NCI-H82 (cell line): ENCODE measurements at places on chromosomes 4 and X.

DNA sequence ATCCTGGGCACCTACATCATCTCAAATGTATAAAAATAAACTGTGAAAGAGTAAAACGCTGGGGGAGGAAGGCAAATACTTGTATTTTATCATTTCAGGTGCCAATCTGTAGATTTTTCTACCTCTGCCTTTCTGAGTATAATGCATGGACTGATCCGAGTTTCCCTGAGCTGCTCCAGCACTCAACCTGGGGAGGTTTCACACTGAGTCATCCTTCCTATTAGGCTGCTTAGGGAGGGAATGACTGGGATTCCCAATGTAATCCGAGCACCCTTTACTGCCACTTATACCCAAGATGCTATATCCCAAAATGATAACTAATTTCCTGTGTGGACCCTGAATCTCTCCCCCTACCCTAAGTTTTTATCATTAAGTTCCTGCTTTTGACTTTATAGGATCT lies 126.6 kb downstream of the HNRNPD start:
- peak; percentile 26 for DNase-seq

- no peak for DNase-seq
These were observed 42.2 kb downstream of the KLHL5 start for GRCh38 chr4:39104255-39104654.

DNA sequence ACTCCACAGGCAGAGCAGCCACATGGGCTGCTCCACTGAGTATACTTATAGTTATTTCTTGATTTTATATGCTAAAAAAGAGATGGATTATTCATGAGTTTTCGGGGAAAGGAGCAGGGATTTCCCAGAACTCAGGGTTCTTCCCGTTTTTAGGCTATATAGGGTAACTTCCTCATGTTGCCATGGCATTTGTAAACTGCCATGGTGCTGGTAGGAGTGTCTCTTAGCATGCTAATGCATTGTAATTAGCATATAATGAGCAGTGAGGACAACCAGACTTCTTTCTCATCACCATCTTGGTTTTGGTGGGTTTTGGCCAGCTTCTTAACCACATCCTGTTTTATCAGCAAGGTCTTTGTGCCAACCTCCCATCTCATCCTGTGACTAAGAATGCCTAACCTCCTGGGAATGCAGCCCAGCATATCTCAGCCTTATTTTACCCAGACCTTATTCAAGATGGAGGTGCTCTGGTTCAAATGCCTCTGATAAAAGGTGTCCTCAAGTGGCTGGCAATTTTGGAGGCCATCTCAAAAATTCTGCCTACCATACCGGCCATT lies 213.0 kb upstream of the VEGFC start:
- DNase-seq, result no peak

GRCh38 chrX:118596390-118596789 lies 100.8 kb downstream of the DOCK11 start:
- DNase-seq, result no peak
